ENCODE measurements at places on chromosomes 2 and 18. TPM values are rescaled to one million over a fixed set of nuclear protein-coding genes. Genes with fewer than 3 reads are reported as not detected.

GRCh38 chr2:181683518-181684453 is 3.5 kb upstream of the NEUROD1 start:
- H3K4me3 ChIP-seq = peak overlapping the region; percentile 50
- no peak for DNase-seq
- H3K36me3 ChIP-seq = no peaks in the 10 kb centered on the region
- H3K27ac ChIP-seq = no peak overlapping the region

DNA sequence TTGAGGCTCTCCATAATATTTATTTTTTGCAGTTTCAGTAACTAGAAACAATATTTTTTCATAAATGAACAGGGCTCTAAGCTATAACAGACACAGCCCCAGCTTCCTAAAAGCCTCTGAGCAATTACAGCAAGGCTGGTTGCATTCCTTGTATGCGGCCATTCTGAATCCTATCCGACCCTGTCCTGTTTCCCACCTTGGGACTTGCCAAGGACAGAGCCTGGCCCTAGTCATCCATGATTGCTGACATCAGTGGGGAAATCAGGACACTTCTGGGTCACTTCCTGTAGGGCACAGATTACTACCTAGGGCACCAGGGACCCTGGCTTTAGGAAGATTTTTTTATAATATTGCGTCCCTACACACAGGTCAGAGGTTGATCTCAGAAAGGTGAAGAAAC is 5.5 kb downstream of the TMEM177 start:
- peaks cover 6% of the 10 kb centered on the region for H3K4me1 ChIP-seq
- no peak overlapping the region for H3K4me3 ChIP-seq

- no peak overlapping the region for H3K4me3 ChIP-seq
- DNase-seq = no peak
- H3K27me3 ChIP-seq = no peaks in the 10 kb centered on the region
- H3K4me1 ChIP-seq = no peaks in the 10 kb centered on the region
- no peaks in the 10 kb centered on the region for H3K36me3 ChIP-seq
- no peak overlapping the region for H3K27ac ChIP-seq
These were observed 232.2 kb downstream of the ZNF804A start for GRCh38 chr2:184830531-184830930.

GRCh38 chr2:168245074-168245825 is 2.1 kb downstream of the STK39 start:
- DNase-seq = no peak
- H3K36me3 ChIP-seq = no peaks in the 10 kb centered on the region
- no peaks in the 10 kb centered on the region for H3K27me3 ChIP-seq
- no peak overlapping the region for H3K27ac ChIP-seq
- no peak overlapping the region for H3K4me3 ChIP-seq

Gene CSRNP3
- 2.8 TPM for total RNA-seq

Gene AAK1
- total RNA-seq = 53.4 TPM

Gene TBR1
- not detected for total RNA-seq

- no peaks in the 10 kb centered on the region for H3K36me3 ChIP-seq
- peaks cover 9% of the 10 kb centered on the region for H3K4me1 ChIP-seq
- H3K27ac ChIP-seq = no peak overlapping the region
These were observed 42.1 kb downstream of the BCL2L11 start for GRCh38 chr2:111162718-111163331.

Gene CPO
- total RNA-seq = not detected

DNA sequence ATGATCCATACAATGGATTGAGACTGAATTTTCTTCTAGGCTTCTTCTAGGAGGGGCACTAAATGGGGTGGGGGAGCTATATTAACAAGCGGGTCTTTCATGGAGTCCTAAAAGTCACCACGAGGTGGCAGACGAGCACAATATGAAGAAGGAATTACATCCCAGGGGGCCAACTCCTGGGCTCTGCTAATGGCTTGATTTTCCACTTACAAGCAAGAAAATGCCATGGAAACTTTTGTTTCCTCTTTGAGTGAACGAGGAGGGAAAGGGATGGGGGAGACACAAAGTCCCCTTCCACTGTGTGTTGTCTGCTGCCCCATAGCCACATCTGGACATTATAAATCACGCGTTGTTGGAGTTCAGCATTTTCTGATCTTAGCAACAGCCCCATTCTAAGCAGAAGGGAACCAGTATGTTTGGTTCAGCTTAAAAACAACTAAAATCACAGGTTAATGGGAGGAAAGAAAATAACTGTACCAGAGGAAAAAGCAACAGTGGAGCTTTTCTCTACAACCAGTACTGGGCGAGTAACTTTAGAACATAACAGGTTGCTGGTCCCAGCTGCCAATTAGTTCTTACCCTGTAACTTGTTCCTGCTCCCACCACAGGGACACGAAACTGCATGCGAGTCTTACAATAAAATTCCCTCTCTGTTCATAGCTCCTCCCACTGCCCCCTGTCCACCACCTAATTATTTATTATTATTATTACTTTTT is 285.0 kb upstream of the PARD3B start:
- no peaks in the 10 kb centered on the region for H3K4me1 ChIP-seq
- H3K36me3 ChIP-seq = no peaks in the 10 kb centered on the region
- no peak overlapping the region for H3K27ac ChIP-seq
- no peak overlapping the region for H3K4me3 ChIP-seq
- no peaks in the 10 kb centered on the region for H3K27me3 ChIP-seq

Gene CERKL
- not detected for total RNA-seq

Gene GPR55
- not detected for total RNA-seq

DNA sequence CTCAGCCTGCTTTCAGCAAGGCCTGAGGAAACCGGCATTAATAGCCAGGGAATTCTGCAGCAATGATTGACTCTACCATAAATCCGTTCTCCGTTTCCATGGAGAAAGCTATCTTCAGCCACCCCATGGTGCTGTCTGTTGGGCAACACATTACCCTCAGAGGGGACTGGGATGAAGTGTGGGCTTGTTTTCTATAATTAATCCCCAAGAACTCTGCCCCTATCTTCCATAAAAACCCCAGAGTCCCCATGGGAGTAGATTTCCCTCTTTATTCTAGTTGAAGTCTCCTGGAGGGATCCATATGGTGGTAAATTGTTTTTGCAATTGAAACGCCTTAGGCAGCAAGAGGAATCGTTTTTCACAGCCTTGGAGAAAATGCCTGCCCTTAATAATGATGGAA is 9.2 kb downstream of the G6PC2 start:
- H3K4me1 ChIP-seq = no peaks in the 10 kb centered on the region
- no peak overlapping the region for H3K4me3 ChIP-seq

DNA sequence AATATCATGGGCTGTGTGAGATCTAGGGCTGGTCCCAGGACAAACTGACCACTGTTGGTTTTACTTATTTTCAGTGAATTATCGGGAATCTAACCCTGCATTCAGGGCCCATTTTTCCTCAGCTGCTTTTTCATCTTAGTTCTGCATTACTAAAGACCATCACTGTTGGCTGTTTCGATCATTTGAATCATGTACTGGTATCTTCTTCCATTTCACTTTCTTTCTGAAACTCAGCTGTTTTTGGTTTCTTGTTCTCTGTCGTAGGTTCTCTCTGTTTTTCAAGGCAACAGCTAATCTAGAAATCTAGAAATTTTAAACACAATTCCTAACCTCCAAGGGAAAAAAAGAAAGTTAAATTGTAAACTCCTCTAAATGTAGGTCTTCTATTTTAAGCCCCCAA is 159.9 kb upstream of the SESTD1 start:
- no peak for DNase-seq
- H3K4me3 ChIP-seq = no peak overlapping the region
- no peak overlapping the region for H3K27ac ChIP-seq

GRCh38 chr2:181228661-181229060 is 228.5 kb upstream of the ITGA4 start:
- no peaks in the 10 kb centered on the region for H3K27me3 ChIP-seq
- H3K27ac ChIP-seq = no peak overlapping the region
- DNase-seq = no peak
- no peaks in the 10 kb centered on the region for H3K36me3 ChIP-seq
- no peaks in the 10 kb centered on the region for H3K4me1 ChIP-seq
- H3K4me3 ChIP-seq = no peak overlapping the region

GRCh38 chr2:230134496-230135129 is 65.9 kb upstream of the SLC16A14 start:
- no peaks in the 10 kb centered on the region for H3K36me3 ChIP-seq
- no peak for DNase-seq
- no peaks in the 10 kb centered on the region for H3K4me1 ChIP-seq
- H3K27ac ChIP-seq = no peak overlapping the region

DNA sequence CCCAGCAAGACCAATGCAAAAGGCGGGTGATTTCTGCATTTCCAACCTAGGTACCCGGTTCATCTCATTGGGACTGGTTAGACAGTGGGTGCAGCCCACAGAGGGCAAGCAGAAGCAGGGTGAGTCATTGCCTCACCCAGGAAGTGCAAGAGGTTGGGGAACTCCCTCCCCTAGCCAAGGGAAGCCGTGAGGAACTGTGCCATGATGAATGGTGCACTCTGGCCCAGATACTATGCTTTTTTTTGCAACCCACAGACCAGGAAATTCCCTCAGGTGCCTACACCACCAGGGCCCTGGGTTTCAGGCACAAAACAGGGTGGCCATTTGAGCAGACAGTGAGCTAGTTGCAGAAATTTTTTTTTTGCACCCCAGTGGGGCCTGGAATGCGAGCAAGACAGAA is 662.6 kb upstream of the ACVR2A start:
- H3K27me3 ChIP-seq = no peaks in the 10 kb centered on the region
- H3K4me1 ChIP-seq = no peaks in the 10 kb centered on the region
- H3K36me3 ChIP-seq = no peaks in the 10 kb centered on the region

Gene CHAC2
- total RNA-seq = not detected

GRCh38 chr18:24086082-24086481 is 52.8 kb upstream of the CABYR start:
- H3K27me3 ChIP-seq = no peaks in the 10 kb centered on the region
- no peaks in the 10 kb centered on the region for H3K4me1 ChIP-seq
- H3K27ac ChIP-seq = no peak overlapping the region

Gene SLC14A1
- total RNA-seq = 42.7 TPM

DNA sequence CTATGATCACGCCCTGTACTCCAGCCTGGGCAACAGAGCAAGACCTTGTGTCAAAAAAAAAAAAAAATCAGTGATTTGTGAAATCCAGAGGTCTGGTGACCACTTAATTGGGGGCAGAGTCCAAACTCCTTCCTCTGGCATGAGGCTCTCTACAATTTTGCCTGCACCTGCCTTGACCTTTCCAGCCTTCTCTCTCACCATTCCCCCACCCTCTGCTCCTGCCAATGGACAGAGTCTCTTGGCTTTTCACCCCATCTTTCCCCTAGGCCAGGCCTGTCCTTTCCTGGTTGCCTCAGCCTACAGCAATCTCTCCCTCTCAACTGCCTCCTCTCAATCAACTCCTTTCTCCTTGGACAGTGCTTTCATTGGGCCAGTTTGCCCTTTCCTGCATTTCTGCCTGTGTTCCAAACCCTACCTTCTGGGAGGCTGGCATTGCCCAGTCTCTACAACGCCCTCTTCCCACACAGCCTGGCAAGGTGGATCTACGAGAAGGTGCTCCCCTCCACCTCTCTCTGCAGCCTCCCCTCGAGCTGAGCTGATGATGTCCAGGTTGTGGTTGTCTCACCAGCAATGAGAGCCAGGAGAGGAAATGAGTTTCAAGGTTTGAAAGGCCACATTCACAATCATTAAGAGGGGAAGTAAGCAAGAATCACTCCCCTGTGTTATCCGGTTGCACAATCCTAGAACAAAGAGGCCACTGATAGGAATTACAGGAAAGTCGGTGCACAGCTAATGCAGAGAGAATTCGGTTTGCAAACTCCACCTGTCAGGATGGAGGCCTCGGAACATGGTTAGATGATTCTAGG is 39.5 kb upstream of the NPAS2 start:
- no peaks in the 10 kb centered on the region for H3K27me3 ChIP-seq
- H3K27ac ChIP-seq = no peak overlapping the region
- H3K4me1 ChIP-seq = no peaks in the 10 kb centered on the region
- H3K4me3 ChIP-seq = no peak overlapping the region
- DNase-seq = no peak

GRCh38 chr18:33495278-33495677 is 54.8 kb upstream of the CCDC178 start:
- H3K4me3 ChIP-seq = no peak overlapping the region
- H3K4me1 ChIP-seq = no peaks in the 10 kb centered on the region
- no peaks in the 10 kb centered on the region for H3K36me3 ChIP-seq
- H3K27ac ChIP-seq = no peak overlapping the region
- DNase-seq = no peak

- H3K27ac ChIP-seq = no peak overlapping the region
- H3K27me3 ChIP-seq = no peaks in the 10 kb centered on the region
- H3K4me3 ChIP-seq = no peak overlapping the region
- H3K4me1 ChIP-seq = no peaks in the 10 kb centered on the region
- H3K36me3 ChIP-seq = no peaks in the 10 kb centered on the region
These were observed 555.5 kb downstream of the ARHGAP15 start for GRCh38 chr2:143684551-143685320.

Gene MAL
- total RNA-seq = not detected

Gene UGT1A4
- total RNA-seq = not detected

DNA sequence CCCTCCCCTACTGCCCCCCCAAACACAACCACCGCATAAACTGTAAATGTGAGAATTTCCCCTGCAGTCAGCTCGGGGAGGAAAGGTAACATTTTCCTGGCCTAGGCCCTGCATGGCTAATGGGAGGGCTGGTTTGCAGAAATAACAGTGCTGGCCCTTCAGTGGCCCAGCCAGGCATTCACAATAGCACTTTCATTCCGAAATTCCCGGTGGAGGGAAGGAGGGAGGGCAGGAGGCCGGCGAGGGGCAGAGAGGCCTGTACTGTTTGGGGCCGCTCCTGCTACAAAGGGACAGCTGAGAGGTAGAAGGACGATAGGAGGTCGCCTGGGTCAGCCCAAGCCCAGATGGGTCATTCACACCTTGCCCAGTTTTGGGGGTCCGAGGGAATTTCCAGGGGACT is 11.3 kb downstream of the CYP26B1 start:
- no peak for DNase-seq
- H3K27me3 ChIP-seq = no peaks in the 10 kb centered on the region
- H3K27ac ChIP-seq = no peak overlapping the region
- peaks cover 23% of the 10 kb centered on the region for H3K4me1 ChIP-seq
- peaks cover 18% of the 10 kb centered on the region for H3K36me3 ChIP-seq

DNA sequence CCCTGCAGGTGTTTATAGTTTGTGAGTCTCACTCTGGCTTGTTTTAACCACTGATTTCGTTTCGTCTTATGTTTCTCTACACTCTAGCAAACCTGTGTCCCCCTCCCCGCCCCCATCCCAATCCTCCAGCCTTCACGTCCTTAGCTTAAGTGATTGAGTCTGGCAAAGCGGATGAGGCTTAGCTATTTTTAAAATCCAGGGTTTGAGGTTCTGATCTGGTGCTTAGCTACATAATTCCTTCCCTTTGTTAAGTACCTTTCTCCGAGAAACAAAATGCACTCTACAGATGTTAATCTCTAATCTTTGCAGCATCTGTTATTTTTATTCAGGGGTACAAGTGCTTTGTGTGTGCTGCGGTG is 7.8 kb downstream of the AGAP1 start:
- H3K27ac ChIP-seq = no peak overlapping the region
- DNase-seq = no peak
- no peaks in the 10 kb centered on the region for H3K4me1 ChIP-seq
- no peaks in the 10 kb centered on the region for H3K27me3 ChIP-seq

DNA sequence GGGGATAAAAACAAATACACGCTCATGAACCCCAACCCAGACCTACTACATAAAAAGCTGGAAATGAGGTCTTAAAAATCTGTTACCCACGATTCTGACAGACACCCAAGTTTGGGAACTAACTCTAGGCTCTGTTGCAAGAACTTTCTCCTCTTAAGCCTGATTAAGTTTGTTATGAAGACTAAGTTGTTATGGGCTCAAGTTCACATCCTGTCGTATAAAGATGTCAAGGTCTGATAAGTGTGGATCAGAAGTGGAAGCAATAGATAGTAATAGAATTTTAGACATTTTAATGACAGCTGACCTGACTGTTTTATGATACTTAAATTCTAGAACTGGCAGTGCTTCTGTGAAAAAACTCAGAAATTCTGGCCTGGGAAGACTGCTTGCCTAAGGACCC is 43.2 kb downstream of the LPIN2 start:
- DNase-seq = no peak
- H3K27me3 ChIP-seq = no peaks in the 10 kb centered on the region
- H3K4me1 ChIP-seq = peaks cover 8% of the 10 kb centered on the region
- no peak overlapping the region for H3K27ac ChIP-seq

Measured in ascending aorta (tissue), 2 donors.